Lower leg skin (tissue), 4 donors: ENCODE measurements at places on chromosomes 1 and 21. TPM values are rescaled to one million over a fixed set of nuclear protein-coding genes. Genes with fewer than 3 reads are reported as not detected.

GRCh38 chr1:235049217-235049616 lies 79.4 kb downstream of the TOMM20 start:
- DNase-seq = no peak

DNA sequence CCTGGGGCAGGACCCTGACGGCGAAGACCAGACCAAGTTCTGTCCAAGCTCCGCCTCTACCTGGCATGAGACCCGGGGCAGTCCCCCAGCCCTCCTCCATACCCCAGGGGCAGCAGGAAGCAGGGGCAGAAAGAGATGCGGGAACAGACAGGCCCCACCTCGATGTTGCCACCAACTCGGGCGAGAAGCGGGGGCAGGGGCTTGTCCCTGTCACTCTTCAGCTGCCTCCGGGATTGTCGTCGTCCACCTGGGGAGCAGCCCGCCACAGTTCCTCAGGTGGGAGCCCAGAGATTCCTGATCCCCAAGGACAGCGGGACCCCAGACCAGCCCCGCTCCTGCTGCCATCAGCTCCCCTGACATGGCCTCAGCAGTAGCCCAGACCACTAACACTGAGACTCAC lies 54.8 kb downstream of the CHD5 start:
- DNase-seq = no peak

DNA sequence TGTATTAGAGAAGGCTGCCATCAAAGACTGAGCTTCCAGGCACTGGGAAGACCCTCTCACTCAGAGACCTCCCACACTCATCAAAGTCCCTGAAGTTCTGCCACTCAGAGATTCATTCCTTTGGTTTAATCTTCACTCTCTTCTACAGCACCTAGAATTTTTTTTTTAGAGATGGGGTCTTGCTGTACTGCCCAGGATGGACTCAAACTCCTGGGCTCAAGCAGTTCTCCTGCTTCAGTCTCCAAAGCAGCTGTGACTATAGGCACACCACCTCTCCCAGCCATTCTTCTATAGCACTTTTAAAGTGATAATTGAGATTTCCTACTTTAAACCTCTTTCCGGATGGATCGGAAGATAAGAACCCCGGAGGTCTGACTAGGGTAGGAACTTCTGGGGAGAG lies 3.7 kb upstream of the HP1BP3 start:
- no peak for DNase-seq

DNA sequence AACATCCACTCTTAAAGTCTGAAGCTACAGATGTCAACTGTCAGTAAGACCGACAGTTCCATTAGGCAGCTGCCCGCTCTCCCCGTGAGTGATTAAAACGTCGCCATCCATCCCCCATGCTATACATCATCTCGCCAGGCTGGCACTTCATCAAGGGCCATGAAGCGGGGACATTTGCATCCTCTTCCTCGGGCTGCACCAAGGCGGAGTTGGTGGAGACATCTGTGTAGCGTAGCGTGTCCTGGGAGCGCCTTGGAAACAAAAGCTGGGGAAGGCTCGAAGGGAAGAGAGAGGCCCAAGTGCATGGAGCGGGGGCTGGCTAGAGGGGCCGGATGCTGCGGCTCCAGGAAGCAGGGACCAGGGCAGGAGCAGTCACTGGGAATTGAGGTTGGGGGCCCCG lies 250.1 kb downstream of the KAZN start:
- DNase-seq = no peak

DNA sequence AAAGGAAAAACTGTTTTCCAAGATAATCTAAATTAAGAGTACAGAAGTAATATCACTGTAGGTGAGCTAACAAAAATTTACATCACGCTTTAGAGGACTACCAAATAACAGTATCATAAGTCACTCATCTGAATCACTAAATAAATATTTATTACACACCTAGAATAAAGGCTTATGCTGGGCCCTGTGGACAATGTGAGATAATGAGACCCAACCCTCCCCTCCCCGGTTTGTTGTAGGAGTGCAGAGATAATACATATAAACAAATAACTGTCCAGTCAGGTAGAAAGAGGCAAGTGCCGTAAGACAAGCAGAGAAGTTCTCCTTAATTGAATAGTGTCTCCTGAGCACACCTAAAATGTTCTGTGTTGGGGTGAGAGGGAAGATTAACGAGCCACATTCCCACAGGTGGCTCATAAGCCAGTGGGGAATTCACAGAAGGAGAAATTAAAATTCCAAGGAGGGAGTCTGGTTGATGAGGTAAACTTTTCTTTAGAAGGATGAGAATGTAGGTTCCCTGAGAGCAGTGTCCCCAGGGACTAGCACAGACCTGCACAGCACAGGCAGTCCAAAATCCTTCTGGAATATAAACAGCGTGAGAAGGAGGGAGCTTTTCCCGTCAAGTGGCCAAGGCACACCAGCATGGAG lies 241.4 kb downstream of the NFIA start:
- no peak for DNase-seq

DNA sequence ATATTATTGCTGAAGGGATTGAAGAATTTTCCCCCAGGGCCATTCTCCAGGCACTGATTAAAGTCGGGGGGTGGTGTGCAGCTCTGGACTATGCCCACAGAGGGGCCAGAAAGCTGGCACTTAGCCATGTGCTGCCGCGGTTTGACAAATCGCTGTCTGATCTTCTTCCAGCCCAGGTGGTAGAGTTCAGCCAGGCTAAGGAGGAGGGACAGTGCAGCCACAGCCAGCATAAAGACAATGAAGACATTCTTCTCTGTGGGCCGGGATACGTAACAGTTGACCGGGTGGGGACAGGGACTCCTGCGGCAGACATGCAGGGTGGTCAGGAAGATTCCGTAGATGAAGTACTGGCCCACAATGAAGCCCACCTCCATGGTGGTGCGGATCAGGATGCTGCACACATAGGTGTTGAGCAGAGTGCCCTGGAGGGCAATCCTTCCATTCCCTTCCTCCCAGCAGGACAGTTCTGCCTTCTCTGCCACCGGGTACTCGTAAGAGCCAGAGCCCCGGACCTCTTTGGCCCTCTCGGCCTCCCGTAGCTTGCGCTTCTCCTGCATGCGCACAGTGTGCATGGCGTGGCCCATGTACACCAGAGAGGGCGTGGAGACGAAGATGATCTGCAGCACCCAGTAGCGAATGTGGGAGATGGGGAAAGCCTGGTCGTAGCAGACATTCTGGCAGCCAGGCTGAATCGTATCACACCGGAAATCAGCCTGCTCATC lies 1.9 kb downstream of the GJA5 start:
- no peak for DNase-seq

GRCh38 chr1:175188936-175189335 lies 3.6 kb downstream of the KIAA0040 start:
- no peak for DNase-seq

DNA sequence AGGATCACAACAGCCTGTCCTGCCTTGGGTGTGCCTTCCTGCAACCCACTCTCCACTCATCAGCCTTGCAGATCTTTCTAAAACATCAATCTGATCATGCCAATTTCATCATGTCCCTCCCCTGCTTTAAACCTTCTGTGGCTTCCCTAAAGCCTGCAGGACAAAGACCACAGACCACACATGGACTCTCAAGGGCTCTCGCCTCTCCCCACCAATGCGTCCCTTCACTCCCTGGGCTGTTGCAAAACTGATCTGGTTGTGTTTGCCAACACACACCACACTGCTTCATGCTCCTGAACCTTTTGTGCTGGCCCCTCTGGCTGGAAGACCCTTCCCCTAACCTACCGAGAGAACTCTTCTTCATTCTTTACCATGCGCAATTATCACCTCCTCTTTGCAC lies 72.4 kb downstream of the ITPKB start:
- DNase-seq = no peak

GRCh38 chr1:208445758-208446203 lies 201.6 kb upstream of the PLXNA2 start:
- no peak for DNase-seq

DNA sequence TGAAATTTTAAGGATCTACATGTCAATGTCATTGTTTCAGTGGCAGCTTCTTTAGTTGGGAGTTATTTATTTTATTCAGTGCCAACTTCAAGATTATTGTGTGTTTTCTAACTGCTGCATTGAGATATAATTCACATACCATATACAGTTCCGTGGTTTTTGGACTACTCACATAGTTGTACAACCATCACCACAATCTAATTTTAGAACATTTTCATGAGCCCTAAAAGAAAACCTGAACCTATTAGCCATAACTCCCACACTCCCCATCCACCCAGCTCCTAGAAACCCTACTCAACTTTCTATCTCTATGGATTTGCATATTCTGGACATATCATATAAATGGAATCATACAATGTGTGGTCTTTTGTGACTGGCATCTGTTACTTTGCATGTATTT lies 220.0 kb downstream of the LRRC40 start:
- DNase-seq = no peak

GRCh38 chr1:173268786-173269277 lies 61.7 kb upstream of the TNFSF4 start:
- DNase-seq = no peak

- no peak for DNase-seq
Measured at GRCh38 chr1:31227891-31228568, 11.7 kb downstream of the NKAIN1 start.

GRCh38 chr1:63679076-63679475 lies 85.9 kb downstream of the PGM1 start:
- DNase-seq = no peak

DNA sequence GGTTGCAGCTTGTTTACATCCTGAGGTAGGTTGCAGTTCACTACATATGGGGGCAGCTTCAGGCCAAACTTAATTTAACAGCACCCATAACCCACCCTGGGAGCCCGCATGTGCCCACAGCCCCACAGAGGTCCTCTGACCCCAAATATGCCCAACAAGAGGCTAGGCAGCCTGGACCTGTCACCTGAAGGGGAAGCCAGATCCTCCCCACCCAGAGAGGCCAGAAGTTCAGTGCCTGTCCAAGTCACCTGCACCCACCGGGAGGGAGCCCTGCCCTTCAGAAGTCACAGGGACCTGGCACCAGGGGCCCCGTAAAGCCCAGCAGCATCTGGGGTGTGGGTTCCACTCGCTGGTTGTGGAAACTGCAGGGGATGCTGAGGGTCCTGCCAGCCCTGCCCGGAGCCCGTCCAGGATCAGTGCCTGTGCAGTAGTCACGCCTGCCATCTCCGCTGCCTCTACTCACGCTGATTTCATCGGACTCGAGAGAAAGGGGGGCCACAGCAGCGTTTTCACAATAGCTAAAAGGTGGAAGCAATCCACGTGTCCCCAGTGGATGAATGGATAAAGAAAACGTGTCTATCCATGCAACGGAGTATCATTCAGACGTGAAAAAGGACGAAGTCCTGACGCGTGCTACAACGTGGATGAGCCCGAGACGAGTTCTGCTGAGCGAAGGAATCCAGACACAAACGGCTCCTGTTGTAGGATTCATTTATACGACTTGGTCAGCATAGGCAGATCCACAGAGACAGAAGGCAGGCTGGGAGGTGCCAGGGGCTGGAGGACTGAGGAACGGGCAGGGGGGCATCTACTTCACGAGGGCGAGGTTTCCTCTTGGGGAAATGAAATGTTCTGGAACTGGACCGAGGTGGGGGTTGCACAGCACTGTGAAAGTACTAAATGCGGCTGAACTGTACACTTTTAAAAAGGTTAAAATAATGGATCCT lies 33.9 kb upstream of the COL6A2 start:
- no peak for DNase-seq

DNA sequence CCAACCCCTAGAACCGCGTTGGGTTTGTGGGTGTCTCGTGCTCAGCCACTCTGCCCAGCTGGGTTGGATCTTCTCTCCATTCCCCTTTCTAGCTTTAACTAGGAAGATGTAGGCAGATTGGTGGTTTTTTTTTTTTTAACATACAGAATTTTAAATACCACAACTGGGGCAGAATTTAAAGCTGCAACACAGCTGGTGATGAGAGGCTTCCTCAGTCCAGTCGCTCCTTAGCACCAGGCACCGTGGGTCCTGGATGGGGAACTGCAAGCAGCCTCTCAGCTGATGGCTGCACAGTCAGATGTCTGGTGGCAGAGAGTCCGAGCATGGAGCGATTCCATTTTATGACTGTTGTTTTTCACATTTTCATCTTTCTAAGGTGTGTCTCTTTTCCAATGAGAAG lies 18.7 kb downstream of the TFF3 start:
- DNase-seq = no peak

DNA sequence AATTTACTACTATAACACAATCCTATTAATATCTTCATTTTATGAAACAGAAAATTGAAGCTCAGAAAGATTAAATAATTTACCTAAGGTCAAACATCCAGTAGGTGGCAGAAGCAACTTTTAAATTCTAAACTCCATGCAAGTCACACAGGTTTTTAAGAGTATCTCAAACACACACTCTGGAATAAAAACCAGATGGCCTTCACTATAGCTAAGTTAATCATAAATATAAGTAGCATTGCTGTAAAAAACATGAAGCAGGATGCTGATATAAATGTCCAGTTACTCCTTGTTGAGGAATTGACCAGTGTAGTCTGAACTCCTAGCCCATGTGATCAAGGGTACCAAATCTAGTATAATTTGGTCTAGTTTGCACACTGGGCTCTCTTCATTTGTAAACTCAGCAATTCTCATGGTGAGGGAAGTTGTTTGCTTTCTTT lies 9.4 kb upstream of the FMO3 start:
- no peak for DNase-seq

Gene OR1C1
- not detected for total RNA-seq

Gene SCYL3
- 17.2 TPM for total RNA-seq

Gene OR2L2
- total RNA-seq = not detected

Gene CFAP74
- total RNA-seq = not detected

Gene FAM78B
- total RNA-seq = 0.67 TPM
